Fibroblast of upper back skin (primary cell): ENCODE measurements at places on chromosomes 2 and 18.
A peak's percentile ranks its signal among the peaks of the same experiment; 100 is the strongest.

- DNase-seq: peak; percentile 20
Measured at GRCh38 chr2:158518084-158518483, 61.3 kb downstream of the PKP4 start.

DNA sequence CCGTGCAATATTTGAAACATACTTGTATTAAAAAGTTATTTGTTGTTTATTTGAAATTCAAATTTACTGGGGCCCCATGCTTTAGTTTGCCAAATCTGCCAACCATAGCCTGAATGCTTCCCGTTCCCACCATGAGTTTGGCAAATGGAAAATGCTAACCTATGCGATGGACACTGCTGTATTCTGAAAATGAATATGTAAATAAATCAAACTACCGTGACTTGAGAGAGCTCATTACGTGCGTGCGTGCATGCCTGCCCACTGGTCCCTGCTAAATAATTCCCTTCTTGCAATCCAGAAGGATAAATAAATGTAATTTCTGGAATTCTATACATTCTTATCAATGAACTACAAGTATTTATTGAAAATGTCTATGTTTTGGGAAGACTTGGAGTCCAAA lies 3.2 kb downstream of the BOD1L2 start:
- no peak for DNase-seq

DNA sequence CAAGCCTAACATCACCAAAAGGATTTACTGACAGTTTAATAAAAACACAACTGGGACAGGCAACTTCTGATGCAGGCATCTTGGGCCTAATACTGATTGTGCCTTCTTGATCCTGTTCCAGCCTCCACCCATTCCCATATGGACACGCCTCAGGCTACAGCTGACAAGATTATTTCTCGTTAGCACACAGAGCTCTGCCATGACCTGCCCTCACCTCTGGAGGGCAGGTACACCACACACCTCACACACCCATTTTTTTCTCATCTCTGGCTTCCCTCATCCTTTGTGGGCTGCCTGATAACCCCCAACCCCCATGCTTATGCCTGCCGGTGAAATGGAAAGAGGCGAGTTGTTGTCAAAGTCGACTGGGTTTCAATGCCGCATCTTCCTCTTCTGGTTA lies 147.0 kb downstream of the ANTXR1 start:
- DNase-seq: no peak

DNA sequence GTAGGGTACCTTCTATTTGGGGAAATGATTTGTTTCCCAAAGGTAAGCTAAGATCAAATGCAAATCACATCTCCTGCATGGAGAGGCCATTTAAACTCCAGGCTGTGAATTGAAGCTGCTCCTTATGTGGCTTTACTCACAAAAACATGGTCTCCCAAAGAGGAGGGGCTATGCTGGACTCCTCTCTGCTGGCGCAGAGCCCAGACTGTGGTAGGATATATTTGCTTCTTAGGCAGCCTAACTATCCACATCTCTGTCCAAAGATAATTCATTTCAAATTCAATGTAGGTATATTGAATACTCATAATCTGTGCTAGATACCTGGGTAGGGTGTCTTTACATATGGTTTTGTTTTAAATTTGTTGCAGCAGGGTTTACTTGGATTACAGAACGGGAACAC lies 358.5 kb downstream of the ALK start:
- peak; percentile 86 for DNase-seq

GRCh38 chr2:148570989-148571388 lies 73.6 kb upstream of the EPC2 start:
- no peak for DNase-seq

GRCh38 chr2:172134270-172134669 lies 31.6 kb upstream of the DLX2 start:
- no peak for DNase-seq

DNA sequence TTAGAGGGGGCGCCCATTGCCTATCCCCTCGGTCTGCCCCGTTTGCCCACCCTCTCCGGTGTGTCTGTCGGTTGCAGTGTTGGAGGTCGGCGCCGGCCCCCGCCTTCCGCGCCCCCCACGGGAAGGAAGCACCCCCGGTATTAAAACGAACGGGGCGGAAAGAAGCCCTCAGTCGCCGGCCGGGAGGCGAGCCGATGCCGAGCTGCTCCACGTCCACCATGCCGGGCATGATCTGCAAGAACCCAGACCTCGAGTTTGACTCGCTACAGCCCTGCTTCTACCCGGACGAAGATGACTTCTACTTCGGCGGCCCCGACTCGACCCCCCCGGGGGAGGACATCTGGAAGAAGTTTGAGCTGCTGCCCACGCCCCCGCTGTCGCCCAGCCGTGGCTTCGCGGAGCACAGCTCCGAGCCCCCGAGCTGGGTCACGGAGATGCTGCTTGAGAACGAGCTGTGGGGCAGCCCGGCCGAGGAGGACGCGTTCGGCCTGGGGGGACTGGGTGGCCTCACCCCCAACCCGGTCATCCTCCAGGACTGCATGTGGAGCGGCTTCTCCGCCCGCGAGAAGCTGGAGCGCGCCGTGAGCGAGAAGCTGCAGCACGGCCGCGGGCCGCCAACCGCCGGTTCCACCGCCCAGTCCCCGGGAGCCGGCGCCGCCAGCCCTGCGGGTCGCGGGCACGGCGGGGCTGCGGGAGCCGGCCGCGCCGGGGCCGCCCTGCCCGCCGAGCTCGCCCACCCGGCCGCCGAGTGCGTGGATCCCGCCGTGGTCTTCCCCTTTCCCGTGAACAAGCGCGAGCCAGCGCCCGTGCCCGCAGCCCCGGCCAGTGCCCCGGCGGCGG lies 1.7 kb downstream of the MYCN start:
- DNase-seq: no peak

GRCh38 chr2:141068053-141068682 lies 1062.6 kb downstream of the LRP1B start:
- no peak for DNase-seq

GRCh38 chr2:9967053-9967775 lies 15.7 kb downstream of the GRHL1 start:
- no peak for DNase-seq

GRCh38 chr2:31188131-31188530 lies 29.2 kb downstream of the CAPN14 start:
- no peak for DNase-seq

DNA sequence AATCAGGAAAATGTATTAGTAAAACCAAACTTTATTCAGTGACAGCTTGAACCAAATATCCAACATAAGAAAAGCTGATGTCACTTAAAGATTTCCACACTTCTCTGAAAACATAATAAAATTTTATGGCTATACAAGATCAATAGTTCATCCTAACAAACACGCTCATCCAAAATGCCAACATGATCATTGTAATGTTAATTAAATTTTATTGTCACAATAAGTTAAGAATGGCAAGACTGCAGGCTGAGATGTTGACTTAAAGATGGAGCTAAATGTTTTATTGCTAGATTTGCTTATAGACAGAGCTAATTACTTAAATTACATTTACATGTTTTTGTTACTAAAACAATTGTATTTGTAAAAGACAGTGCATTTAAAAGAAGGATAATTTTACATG lies 140.3 kb downstream of the ERBB4 start:
- DNase-seq: no peak

DNA sequence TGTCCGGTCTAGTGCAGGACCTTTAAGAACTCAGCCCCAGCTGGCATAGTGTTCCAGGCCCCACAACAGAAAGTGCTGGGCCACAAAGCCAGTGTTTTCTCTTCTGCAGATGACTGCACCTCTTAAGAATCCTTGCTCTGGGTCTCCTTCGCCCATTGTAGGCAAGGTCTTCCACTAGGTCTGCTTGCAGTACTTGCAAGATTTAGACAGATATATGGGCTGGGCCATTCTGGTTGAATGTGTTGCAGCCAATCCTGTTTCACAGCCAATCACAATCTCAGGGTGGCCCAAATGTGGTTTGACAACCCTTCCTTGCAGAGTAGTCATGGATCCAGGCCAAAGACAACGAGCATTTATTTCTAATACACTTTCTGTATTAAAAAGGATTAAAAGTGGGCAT lies 13.1 kb upstream of the PIEZO2 start:
- DNase-seq: no peak

GRCh38 chr18:42623935-42624334 lies 491.6 kb downstream of the RIT2 start:
- no peak for DNase-seq

- DNase-seq: peak; percentile 19
Measured at GRCh38 chr2:72932045-72932740, 14.9 kb downstream of the EMX1 start.

- no peak for DNase-seq
Measured at GRCh38 chr2:219243291-219243761, 1.9 kb downstream of the GLB1L start.

GRCh38 chr18:13872932-13873331 lies 42.4 kb downstream of the MC2R start:
- DNase-seq: no peak

DNA sequence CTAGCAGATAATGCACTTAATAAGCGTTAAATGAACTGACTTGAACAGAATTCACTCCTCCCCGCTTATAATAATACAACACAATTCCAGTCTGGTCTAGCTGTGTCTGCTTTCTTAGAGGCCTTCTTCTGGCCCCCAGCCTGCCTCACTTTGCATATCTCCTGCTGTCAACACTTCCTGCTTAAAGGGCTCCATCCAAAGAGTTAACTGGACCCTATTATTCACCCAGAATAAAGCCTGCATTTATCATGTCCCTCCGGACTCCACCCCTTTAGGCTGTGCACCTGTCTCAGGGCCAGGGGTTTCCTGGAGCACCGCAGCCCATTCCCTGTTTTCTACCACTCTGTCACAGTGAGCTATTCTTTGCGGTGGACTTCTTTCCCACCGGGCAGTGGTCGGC lies 292.8 kb upstream of the FBXO11 start:
- DNase-seq: no peak

- DNase-seq: no peak
Measured at GRCh38 chr2:136917411-136917881, 152.1 kb downstream of the THSD7B start.

DNA sequence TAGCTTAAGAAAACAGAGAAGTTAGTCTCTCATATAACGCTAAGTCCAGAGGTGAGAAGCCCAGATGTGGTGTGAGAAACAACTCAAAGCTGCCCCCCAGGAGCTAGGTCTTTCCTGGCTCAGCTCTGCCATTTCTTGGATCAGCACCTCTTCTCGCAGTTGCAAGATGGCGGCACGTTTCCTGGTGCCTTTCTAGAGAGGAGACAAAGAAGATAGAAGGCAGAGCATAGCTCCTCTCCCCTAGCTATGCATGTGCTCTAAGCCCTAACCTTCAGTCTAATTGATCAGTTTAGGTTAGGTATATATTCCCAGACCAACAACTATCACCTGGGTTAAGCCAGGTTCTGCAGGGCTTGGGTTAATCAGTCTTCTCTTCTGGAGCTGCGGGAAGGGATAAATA lies 119.5 kb upstream of the RAB12 start:
- no peak for DNase-seq

GRCh38 chr2:88452565-88452905 lies at the start of gene FOXI3:
Gene FOXI3, minus strand, starts transcription at chr2:88452693. Its CDS starts 158 bp downstream, at chr2:88452535.
- no peak for DNase-seq

- peak; percentile 33 for DNase-seq
Measured at GRCh38 chr18:73577365-73577764, 570.3 kb downstream of the FBXO15 start.

DNA sequence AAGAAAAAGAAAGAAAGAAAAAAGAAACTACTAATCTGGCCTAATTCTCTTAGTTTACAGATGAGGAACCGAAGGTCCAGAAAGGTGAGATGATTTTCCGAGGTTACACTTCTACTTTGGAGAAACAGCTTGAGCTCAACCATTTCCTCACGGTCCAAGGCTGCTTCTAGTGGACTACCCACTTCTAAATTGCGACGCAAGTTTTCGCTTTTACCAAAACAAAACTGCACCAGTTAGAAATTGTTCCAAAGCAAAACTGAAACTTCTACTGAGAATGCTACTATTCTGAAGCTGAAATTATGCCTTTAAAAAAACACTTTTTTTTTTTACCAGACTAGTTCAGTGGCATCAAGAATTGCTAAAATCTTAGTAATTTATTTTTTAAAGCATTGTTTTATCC lies 101.6 kb downstream of the INO80D start:
- DNase-seq: no peak

GRCh38 chr2:177275040-177275742 lies 10.7 kb upstream of the NFE2L2 start:
- DNase-seq: peak; percentile 36

DNA sequence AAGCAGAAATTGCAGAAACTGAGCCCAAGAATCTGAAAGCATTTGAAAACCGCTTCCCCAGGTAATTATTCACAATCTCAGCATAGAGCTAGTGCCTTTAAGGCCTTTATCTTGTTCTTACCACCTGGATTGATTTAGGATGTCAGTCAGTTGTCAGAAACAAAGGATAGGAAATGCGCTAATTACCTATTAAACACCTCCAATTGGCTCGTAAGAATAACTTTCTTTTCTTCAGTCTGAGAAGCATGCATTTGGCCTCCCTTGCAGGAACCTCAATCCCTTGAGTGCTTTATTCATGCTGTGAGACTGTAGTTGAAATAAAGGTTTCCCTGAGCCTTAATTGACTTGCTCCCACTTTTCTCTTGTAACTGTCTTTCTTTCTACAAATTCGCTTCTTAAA lies 400.3 kb upstream of the LRATD1 start:
- DNase-seq: no peak

GRCh38 chr2:67709835-67710234 lies 312.7 kb downstream of the ETAA1 start:
- DNase-seq: no peak

DNA sequence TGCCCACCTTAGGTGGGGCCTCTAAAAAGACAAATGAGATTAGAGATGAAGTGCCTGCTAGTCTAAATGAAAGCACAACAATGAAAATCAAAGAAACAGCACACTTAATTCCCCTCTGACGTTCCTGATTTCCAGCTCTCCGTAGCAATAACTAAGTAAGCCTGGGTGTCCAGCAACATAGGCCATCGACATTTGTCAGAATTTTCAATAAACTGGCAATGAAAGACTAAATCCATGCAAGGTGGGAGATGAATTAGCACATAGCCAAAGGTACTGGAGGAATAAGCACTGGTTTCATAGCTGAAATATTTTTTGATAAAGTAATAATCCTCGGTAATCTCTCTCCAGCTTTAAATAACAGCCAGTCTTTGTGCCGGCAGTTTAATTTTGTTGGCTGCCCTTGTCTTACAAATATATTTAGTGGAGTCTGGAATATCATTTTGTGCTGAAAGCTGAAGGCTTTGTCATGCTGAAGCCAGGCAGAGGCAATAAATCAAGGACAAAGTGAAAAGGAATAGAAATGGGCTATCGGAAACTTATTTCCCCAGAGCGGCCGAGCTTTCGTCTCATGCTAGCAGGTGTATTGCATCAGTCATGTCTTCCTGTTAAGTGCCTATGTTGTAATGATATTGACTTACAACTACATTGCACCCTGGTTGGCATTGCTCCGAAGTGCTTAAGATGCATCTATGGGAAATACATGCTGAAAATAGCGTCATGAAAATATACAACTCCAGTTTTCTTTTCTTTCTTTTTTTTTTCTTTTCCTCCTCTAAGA lies 790.1 kb downstream of the CNTNAP5 start:
- DNase-seq: peak; percentile 3

DNA sequence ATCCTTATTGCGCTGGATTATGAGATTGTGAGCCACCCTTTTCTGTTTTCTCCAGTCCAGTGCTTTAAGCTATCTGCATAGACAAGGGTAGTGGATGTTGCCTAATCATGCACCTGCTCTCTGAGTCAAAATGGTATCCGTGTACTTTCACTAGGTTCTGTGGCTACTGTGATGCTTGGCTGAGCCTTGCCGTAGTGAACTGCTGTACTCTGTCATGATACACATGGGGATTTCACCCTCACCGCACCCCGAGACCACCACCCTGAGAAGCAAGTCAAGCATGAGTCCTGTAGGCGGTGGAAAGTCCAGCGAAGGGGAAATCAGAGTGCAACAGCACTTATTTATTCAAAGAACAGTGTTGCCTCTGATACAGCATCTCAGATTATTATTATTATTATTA lies 55.0 kb downstream of the ARHGAP25 start:
- DNase-seq: no peak

GRCh38 chr2:221077799-221078198 lies 494.3 kb downstream of the EPHA4 start:
- DNase-seq: no peak
